Activated T-cell treated with anti-CD3 and anti-CD28 coated beads, Interleukin-2, amount 50 U/mL, for 4 hours (primary cell): ENCODE measurements at places on chromosomes 1 and 21. TPM values are rescaled to one million over a fixed set of nuclear protein-coding genes. Genes with fewer than 3 reads are reported as not detected.

- DNase-seq = no peak
Measured at GRCh38 chr21:28687586-28687985, 305.1 kb downstream of the LTN1 start.

GRCh38 chr1:230909974-230910754 lies 41.8 kb upstream of the C1orf198 start:
- no peak for DNase-seq

DNA sequence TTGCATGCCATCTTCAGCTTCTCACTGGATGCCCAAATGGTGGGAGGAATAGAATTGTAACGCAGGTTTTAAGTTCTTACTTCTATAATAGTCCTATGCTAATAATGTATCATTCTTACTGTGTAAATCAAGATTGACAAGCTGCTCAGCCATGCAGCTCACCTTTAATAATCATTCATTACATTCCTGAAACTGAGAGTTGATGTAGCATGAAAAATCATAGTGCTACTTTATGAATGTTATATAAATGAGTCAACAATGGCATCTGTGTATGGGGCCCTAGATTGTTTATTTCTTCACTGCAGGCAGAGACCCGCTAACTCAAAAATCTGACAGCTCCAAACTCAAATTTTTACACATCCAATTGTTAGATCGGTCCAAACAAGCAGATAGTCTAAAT lies 34.4 kb downstream of the FH start:
- DNase-seq = no peak

DNA sequence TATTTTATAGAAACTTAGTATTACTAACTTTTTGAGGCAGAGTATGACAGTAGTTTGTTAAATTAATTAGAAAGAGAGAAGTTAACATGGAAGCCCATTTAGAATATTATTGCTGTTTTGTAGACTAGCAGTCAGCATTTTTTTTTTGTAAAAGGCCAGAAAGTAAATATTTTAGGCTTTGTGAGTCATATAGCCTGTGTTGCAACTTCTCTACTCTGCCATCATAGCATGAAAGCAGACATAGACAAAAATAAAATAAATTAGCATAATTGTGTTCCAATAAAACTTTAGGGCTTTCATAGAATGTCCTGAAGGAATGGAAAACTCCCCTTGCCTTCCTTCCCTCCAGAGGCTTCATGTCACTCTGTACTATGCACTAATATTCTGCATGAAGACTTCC lies 12.3 kb upstream of the RGS4 start:
- DNase-seq = no peak

DNA sequence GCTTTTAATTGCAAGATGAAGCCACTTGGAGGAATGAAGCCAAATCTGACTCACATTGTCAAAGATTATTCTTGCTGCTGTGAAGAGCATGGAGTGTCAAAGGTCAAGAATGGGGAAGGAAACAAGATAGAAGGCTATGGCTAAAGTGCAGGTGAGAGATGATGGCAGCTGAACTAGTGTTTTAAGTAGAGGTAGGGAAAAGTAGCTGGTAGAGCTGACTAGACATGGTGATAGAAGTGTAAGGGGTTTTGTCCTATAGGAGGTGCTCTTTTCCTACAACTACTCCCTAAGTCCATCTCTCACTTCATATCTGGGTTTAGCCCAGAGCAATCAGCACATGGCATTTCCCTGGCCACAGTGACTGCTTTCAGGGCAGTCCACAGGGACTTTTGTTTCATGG lies 11.8 kb downstream of the UBE2T start:
- DNase-seq = no peak

GRCh38 chr1:89195476-89195875 lies 3.3 kb downstream of the GBP4 start:
- DNase-seq = no peak

DNA sequence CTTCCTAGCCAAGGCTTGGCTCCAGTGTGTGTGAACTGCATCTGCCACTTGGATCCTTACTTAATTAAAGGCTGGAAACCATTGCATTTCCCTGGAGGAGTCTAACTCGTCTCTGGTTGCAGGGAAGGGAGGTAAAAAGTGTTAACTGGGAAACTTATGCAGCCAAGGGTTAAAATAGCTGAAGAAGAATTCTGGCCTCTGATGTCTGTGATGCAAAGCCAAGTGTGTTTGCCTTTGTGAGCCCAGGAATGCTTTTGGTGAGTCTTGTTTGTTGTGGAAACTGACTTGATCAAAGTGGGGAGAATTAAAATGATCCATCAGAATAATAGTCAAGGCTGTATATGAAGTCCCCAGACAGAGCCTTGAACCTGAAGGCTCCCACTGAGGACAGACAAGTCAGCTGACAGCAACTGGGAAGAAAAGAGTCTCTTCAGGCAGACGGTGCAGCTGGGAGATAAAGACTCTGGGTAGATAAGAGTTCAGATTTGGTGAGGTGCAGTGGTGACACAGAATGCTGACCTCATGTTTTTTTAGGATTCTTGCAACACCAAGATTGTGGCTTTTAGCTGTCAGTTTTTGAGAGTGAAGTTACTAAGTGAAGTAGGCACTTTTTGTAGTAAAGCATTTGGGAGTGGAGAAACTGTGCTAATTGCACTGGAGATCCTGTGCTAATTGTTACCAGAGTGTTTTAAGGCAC lies 59.5 kb upstream of the WLS start:
- no peak for DNase-seq

- no peak for DNase-seq
Measured at GRCh38 chr1:191174298-191174697, 696.6 kb upstream of the BRINP3 start.

DNA sequence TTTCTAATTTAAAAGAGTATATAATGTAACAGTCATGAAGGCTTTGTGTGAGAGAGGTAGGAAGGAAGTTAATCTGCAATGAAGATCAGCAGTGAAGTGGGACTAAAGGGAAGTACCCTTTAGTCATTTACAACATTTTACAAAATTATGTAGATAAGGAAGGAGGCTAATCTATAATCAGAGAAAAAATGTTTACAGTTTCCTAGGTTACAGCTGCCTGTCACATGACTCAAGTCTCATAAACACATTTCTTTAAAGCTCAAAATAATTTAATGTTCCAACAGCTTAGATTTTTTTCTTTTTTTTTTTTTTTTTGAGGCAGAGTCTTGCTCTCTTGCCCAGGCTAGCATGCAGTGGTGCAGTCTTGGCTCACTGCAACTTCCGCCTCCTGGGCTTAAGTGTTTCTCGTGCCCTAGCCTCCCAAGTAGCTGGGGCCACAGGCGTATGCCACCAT lies 26.2 kb upstream of the CAP1 start:
- DNase-seq = no peak

- no peak for DNase-seq
Measured at GRCh38 chr1:172775606-172776005, 116.7 kb downstream of the FASLG start.

DNA sequence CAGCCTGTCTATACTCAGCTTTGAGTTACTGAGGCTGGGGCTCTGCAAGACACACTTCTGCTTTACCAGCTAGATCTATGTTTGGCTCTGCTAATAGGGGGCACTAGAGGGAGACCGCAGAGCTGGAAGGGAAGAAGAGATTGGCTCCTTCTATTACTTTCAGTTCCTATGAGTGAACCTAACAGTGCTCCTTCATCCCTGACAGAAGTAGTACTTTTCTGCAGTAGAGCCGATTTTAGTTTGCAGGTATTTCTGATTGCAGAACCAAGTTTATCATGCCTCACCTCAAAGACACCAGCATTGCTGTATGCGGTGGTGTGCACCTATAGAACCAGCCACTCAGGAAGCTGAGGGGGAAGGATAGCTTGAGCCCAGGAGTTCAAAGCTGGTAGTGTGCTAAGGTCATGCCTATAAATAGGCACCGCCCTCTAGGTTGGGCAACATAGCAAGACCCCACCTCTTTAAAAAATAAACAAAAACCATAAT lies 5.7 kb upstream of the ZDHHC18 start:
- no peak for DNase-seq

DNA sequence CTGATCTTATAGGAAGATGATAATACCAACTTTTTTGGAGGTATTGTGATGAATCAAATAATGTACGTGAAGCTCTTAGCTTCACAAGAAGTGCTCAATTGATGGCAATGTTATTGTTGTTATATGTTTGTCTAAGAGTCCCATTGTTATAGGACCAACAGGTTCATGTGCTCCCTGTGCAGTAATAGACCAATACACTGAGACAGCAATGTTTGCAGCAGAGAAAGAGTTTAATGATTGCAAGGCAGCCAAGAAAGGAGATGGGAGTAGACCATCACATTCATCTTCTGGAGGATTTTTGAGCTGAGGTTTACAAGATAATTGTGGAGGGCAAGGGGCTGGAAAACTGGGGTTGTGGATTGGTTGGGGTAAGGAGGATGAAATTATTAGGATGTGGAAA lies 143.0 kb downstream of the CNIH3 start:
- no peak for DNase-seq

Gene DNASE2B
- total RNA-seq = not detected

Gene SH2D1B
- total RNA-seq = not detected

Gene REN
- not detected for total RNA-seq

Gene BRDT
- not detected for total RNA-seq
